ENCODE measurements at places on chromosomes 16 and 17.

GRCh38 chr16:31008551-31008950, 1.9 kb downstream of the STX1B start:
- no peak for DNase-seq

GRCh38 chr17:39229274-39229913, 3.6 kb upstream of the STAC2 start:
- no peak for DNase-seq

DNA sequence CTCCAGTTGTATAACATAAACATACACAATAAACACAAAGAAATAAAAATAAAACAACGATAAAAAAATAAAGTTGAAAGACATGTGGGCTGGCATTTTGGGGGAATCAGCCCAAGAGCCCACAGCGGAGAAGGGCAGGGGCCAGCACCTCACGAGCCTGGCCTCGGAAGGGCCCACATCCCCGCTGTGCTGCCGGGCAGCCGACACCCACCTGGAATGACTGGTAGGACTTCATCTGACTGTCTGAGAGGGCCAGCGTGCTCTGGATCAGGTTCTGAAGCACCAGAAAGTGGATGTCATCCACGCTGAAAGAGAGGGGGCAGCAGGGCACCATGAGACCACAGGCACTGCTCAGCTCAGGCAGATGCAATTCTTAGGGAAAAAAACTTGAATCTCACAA, 73.5 kb downstream of the GTF3C1 start:
- no peak for DNase-seq

GRCh38 chr17:69884356-69884755, 190.7 kb upstream of the KCNJ16 start:
- DNase-seq, result no peak

DNA sequence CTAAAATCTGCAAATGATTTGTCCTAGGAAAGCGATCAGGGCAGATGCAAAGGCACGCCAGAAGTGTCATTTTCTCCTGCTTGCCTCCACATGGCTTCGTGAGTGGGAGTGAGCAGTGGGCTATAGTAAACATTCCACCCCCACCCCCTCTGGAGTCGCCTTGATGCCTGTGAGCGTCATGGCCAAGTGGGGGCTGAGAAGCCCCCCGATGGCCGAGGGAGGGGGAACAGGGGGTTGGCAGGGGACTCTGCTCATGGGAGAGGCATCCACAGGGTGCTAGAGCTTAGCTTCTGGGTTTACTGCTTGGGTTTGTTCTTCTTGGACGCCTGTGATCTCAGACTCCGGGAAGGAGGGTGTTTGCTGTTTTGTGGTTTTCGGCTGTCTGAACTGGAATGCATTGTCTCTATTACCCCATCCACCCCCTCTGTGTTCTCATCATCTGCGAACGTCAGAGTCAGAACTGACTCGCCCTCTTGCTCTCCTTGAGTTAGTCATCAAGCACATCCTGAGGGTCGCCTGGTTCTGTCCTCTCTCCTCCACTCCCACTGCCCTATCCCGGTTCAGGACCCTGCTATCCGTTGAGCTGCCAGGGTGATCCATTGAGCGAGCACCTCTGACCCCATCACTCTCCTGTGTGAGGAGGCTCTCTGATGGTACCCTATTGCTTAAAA, 15.4 kb downstream of the TNS4 start:
- DNase-seq, result no peak

GRCh38 chr17:80345841-80346497, 69.0 kb upstream of the ENDOV start:
- no peak for DNase-seq

- DNase-seq, result no peak
Measured at GRCh38 chr17:80492343-80493136, 16.1 kb upstream of the NPTX1 start.

DNA sequence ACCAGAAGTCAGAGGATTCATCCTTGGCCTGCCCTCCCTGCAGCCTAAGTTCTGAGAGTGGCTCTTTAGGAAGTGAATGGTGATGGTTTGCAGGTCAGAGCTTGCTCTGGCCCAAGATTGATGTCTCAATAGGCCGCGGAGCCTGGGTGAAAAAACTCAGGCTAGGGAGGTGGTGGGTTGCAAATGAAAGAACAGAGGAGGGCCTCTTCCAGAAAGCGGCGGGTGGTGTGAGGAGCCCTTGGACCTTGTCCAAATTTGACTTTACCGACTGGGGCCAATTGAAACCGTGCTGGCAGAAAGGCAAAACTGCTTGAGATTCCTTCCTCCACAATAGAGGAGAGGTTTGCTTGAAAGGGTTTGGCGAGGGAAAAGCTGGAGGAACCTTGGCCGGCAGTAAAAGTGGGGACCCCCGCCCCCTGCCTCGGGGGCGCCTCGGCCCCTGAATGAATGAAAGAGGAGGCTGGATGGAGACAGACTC, 331.3 kb downstream of the SEC14L1 start:
- DNase-seq, result no peak

DNA sequence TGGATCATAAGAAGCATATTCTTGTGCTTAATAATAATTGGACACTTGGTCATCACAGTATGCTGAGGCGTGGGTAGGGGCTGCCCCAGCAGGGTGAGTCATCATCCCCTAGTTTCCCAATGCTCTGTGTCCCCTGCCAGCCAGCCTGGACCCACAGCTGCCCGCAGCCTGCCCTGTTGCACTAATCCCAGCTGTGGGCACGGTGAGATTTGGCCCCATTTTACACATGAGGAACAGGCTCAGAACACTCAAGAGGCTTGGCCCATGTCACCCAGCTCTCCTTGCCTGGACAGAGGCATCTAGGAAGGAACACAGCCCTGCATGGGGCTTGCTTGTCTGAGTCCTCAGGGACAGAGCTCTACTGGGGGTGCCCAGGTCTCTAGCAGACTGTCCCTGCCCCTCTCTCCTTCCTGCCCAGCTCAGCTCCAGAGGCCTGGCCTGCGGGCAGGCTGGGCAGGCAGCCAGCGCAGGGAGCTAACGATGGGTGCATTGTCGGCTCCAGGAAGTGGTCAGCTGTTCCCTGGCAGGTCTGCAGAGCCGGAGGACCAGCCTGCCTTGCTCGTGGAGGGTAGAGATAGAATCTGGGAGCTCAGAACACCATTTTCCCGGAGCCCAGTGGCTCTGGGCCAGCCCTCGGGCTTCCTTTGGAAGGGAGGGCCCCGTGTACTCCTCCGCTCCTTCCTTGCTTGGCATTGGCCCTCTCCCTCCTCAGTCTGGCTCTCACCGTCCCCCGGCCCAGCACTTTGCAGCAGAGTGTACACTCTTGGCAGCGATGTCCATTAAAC, 189.4 kb downstream of the RAB11FIP4 start:
- DNase-seq, result no peak

DNA sequence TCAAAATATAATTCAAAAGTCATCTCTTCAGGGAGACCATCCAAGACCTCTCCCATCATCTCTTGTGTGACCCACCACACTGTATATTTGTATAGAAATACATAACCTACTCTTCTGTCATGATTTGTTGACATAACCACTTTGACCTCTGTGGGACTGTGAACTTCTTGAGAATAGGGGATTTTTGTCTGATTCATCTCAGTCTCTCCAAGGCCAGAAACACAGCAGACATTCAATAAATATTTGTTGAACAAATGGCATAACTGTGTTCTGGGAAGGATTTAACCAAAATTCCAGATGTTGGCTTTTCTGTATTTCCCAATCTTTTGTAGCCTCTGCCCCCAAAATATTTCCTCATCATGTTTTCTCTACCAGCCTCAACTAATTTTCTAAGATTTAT, 169.7 kb downstream of the CDH11 start:
- no peak for DNase-seq

DNA sequence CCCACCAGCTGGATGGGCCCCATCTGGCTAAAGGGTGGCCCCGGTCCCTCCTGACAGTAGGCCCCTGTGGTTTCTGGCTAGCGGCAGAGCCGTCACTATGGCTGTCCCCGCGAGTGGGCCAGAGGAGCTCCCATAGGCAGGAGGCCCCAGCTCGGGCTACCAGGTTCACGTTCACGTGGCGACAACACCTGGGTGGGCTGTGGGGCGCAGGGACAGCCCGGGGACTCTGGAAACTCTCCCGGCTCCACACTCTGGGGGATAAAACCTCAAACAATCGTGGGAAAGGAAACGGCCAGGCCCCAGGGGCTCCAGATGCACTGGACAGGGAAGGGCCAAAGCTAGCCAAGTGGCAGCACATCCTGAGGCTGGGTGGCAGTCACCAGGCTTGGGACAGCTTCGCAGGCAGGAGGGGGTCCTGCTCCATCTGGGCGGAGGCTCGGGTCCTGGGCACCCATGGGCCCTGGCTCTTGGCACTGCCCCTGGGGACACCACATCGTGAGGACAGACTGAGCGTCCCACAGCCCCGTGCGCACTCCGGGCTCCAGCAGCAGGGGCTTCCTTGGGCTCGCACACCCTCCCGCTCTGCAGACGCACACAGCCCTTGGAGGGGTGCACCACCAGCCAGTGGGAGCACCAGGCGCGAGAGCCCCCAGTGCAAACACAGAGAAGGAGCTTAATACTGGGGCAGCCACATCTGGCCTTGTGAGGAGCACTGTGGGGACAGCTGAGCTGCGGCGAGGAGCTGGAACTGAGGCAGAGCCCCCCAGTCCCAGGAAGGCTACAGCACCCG, 4.4 kb downstream of the RNF166 start:
- no peak for DNase-seq

GRCh38 chr16:22278441-22279230, 18.6 kb upstream of the POLR3E start:
- DNase-seq, result no peak

DNA sequence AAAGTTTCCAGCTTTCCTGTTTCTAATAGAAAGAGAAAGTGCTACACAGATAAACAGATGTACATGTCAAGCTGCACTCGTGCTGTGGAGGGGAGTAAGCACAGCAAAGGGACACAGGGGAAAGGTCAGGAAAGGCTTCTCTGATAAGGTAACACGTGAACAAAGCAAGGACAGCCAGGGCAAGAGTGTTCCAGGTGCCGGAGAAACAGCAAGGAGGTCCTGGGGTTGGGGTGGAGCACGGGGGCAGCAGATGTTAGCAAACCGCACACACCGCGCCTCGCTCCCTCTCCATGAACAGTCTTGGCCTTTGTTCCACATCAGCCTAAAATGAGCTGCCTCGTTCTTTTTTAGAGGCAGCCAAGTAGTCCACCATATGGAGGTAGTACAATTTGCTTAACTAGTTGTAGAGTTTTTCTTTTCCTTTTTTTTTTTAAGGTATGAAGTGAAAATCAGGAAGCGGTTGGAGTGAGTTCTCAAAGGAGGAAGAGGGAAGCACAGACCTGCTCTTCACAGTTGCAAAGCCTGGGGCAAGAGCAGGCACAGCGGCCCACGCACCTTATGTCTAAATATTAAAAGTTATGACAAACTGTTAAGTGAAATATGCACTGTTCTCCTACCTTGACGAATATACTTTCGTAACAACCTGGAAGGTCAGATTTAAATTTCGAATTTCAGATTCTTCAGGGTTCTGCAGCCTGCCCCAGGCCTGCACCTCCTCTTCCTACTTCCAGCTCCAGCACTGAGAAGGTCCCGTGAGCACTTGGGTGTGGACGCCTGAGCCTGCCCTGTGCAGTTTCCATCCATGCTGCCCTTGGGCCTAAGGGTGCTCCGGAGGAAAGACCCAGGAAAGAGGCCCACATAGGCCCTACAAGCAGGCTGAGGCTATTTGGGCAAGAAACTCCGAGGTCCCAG, 41.5 kb upstream of the RPH3AL start:
- no peak for DNase-seq

- no peak for DNase-seq
Measured at GRCh38 chr17:65730711-65731169, 169.3 kb upstream of the AXIN2 start.

- no peak for DNase-seq
Measured at GRCh38 chr17:81232616-81233241, 6.1 kb downstream of the TEPSIN start.

DNA sequence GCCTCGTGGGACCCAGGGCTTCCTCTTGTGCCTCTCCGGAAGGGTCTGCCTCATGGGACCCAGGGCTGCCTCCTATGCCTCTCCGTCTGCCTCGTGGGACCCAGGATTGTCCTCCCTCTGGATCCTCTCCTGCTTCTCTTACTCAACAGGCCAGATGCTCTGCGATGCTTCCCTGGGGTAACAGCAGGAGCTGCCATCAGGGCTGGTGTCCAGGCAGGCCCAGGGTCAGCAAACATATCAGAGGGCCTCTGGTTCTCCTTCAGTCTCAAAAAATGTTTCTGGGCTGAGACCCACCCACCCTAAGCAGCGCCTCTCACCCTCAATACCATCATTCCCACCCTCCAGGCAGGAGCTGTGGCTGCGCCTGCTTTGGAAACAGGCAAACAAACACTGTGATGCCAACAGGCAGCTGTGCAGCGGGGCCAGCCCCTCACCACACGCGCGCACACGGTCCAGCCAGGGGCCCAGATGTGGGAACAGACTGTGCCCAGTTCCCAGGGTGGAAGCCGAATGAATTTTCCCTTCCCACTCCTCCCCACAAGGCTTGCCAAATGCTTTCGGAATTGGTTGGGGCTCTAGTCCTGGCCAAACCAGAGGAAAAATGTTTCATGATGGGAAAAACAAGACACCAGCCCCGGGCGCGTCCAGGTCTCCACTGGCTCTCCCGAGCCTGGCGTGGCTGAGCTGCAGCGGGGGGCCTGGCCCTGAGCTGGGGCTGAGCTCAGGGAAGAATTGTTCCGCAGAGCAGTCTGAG, 11.3 kb downstream of the TIMM22 start:
- DNase-seq, result no peak

DNA sequence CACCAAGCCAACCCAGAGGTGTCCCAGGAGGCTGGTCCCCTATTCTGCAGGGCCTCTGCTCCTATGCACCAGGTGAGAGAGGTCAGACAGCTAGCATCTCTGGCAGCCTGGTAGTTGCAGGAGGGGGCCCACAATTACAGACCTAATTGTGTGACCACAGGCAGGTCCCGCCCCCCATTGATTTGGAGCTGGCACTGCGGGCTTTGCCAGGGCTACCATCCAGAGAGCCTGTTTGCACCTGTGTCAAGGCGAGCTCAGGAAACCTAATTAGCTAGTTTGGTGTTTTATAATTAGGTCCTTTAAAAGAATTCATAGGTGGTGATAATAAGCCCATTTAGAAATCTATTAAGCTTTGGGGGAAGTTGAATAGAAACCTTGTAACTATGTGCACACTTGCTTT, 90.2 kb downstream of the MRM1 start:
- no peak for DNase-seq

GRCh38 chr17:16905593-16906191, 66.2 kb downstream of the TNFRSF13B start:
- DNase-seq, result no peak

GRCh38 chr17:65670667-65671371, 109.4 kb upstream of the AXIN2 start:
- DNase-seq, result no peak

- DNase-seq, result no peak
Measured at GRCh38 chr17:78154903-78155811, 9.0 kb downstream of the C17orf99 start.

DNA sequence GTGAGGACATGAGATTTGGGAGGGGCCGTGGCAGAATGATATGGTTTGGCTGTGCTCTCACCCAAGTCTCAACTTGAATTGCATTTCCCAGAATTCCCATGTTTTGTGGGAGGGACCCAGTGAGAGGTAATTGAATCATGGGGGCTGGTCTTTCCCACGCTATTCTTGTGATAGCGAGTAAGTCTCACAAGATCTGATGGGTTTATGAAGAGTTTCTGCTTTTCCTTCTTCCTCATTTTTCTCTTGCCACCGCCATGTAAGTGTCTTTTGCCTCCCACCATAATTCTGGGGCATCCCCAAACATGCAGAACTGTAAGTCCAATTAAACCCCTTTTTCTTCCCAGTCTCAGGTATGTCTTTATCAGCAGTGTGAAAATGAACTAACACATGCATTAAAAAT, 40.6 kb downstream of the CCT6B start:
- DNase-seq, result no peak

GRCh38 chr17:41548844-41549595, 20.9 kb upstream of the KRT19 start:
- DNase-seq, result peak; percentile 63

All from stimulated activated CD4-positive, alpha-beta T cell treated with anti-CD3 and anti-CD28 coated beads, Interleukin-15, amount 100 ng/mL, for 48 hours (primary cell).